ENCODE measurements at places on chromosomes 3 and 15.

DNA sequence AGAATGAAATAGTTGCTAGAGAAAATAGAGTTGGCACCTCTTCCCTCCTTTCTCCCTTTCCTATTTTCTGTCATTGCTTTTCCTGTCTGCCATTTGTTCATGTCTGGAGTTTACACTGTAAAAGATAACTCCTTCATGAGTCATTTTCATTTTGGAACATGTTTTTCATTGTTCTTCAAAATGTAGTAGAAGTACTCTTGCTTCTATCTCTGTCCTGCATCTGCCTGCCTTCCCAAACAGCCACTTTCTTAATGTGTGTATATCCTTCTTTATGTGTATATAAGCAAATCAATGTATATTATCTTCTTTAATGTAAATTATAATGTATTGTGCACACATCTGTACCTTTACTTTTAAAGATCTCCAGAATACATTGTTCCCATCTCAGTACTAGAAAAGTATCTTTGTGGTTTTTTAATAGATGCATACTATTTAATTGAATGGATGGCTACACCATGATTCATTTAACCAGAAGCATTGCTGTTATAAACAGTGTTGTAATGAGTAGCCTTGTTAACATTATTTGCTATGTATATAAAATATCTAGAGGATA lies 41.1 kb downstream of the TSC22D2 start:
- peak; percentile 12 for DNase-seq

- DNase-seq: no peak
Measured at GRCh38 chr15:67074886-67075229, 9.5 kb downstream of the SMAD3 start.

- DNase-seq: no peak
Measured at GRCh38 chr3:4508048-4508981, 15.2 kb downstream of the ITPR1 start.

DNA sequence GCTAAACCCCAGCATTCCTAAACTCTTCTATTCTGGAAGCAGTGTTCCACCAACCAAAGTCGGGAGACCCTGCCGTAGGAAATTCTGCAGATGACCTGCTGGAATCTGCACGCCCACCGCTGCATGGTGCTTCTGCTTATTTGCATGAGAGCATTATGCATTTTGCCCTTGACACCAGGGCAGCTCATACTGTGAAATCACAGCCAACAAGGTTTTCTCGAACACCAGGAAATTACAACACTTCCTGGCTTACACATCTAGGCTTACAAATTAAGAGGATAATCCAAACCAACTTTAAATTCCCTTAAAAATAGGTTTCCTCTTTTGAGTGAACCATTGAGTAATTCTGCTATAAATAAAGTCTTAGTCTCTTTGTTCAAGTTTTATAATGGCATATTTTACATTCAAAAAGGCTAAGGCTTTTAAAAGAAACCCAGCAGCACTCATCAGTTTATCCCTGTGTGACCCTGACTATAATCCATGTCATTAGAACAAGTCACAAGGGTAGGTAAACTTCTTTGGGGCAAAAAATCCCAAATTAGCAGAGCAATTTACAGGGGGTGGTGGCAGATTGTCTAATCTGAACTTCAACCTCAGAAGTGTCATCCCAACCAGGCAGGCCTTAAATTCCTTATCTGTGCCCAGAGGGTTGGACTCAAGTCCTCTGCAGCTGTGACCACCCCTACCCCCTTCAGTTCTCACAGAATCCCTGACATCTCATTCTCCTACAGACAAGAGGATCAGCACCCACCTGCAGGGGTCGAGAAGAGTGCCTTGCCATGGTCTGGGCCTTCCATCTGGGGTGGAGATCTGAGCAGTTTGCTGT lies 33.5 kb upstream of the RBP1 start:
- no peak for DNase-seq

DNA sequence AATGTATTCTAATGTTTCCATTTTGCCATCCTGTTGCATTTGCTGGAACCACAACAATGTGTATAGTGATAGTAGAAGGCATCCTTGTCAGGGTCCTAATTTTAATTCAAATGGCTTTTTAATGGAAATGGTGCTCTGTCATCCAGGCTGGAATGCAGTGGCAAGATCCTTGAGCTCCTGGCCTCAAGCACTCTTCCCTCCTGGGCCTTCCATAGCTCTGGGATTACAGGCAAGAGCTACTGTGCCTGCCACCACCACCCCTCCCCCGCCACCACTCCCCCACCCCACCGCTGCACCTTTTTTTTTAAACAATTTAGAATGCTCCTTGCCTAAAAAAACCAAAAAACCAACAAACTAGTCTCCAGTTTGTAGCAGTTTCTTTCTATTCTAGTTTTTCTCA lies 15.2 kb upstream of the IQCF6 start:
- DNase-seq: no peak

GRCh38 chr3:4385201-4385600 lies 81.9 kb downstream of the SUMF1 start:
- DNase-seq: no peak

DNA sequence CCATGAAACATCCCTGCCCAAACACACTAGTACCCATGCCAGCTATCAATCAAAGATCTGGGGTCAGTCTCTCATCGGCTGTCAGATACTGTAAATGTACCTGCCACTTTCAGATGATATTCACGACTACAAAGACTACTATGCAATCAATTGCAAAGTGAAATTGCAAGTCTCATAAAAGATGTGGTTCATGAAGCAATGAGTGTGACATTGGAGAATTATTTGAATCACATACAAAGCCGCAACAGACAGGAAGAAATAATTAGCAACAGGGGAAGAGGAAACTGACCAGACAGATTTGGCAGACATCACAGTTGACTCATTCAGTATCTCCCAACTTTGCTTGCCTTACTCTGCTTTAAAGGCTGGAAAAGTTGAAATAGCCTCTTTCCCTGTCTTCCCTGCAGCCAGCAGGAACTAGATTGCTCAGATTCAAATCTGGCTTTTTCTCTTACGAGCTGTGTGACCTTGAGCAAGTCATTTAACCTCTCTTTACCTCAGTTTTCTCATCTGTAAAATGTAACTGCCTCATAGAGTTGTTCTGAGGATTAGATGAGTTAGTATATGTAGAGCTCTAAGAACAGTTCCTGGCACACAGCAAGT lies 95.7 kb upstream of the C3orf80 start:
- DNase-seq: peak; percentile 74

GRCh38 chr3:52891164-52891563 lies 6.2 kb downstream of the STIMATE start:
- no peak for DNase-seq

GRCh38 chr3:112321867-112322652 lies 10.9 kb upstream of the CD200 start:
- no peak for DNase-seq

DNA sequence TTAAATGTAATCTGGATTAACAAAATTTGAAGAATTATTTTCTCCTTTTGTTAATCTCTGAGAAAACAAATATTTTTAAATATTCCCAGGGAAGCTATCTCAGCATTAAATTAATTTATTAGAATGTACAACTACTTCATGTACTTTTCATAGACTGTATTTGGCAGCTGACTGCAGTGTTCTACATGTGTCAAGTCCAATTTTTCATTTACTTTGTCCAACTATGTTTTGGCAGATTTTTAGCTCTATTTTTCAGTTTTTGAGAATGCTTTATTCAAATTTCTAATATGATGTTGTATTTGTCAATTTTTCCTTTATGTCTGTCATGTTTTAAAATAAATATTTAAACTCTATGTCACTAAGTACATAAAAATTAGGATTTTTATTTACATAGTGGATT lies 925.1 kb downstream of the OTOL1 start:
- no peak for DNase-seq

GRCh38 chr15:82856397-82857170 lies 47.2 kb downstream of the WHAMM start:
- no peak for DNase-seq

- DNase-seq: no peak
Measured at GRCh38 chr15:58463815-58464650, 32.2 kb downstream of the LIPC start.

DNA sequence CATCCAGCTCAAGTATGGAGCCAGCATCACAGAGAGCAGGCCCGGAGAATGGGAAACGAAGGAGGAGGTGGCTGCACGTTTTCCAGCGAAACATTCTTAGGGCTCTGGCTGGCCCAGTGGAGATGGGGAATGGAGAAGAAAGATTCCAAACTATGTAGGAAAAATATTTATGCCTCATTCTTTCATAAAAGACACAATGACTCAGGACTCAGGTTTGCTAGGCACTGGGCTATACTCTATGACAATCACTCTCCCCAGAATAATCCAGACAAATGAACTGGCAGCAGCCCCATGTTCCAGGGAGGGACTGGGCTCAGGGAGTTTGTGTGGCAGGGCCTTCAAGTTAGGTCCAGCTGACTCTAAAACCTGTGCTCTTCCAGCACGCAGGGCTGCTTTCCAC lies 110.8 kb upstream of the RAD18 start:
- DNase-seq: no peak

- peak; percentile 76 for DNase-seq
Measured at GRCh38 chr3:15629860-15630597, 28.5 kb downstream of the BTD start.

Measured in urothelium cell line (cell line).